ENCODE measurements at places on chromosomes 13 and 19. TPM values are rescaled to one million over a fixed set of nuclear protein-coding genes. Genes with fewer than 3 reads are reported as not detected.

DNA sequence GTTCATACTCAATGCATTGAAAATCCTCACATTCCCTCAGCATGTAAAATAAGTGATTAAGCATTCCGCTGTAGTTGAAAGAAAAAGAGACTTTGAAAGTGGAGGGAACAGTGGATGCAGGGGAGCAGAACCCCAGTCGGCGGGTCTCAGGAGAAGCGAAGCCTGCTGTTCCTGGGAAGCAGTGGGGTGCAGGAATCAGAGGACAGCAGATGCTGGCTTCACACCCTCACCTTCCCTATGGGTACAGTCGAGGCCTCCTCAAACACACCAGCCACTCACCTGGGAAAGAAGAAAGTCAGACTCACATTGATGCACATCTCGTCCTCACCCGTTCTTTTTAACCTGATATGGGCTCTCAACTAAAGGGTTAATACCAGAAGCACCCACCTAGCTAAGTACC, 38.2 kb downstream of the COL4A2 start:
- no peak for DNase-seq

Gene IZUMO2
- not detected for total RNA-seq

DNA sequence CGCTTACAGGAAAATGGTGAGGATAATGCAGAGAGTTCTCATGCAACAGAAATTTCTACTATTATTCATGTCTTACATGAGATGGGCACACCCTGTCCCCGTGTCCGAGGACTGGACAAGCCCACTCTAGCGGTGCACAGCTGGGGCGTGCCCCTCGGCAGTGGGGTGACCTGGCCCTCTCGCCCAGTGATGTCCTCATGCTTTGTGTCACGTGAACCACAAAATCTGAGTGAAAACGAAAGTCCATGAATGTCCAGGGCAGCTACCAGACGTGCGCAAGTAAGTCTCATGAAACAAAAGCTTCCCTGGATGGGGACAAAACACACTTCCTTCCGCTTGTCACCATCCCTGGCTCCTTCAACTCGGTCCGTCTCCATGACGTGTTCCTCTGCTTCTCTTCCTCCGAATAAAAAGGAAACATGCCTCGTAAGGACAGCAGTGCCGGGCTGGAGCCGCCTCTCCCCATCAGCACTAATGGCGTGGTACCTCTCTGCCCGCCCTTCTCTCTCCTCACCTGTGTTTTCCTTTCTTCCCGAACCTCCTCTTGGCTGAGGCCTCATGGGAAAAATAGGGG, 45.6 kb downstream of the ANKRD10 start:
- no peak for DNase-seq

Gene ZNF101
- 29.2 TPM for total RNA-seq

DNA sequence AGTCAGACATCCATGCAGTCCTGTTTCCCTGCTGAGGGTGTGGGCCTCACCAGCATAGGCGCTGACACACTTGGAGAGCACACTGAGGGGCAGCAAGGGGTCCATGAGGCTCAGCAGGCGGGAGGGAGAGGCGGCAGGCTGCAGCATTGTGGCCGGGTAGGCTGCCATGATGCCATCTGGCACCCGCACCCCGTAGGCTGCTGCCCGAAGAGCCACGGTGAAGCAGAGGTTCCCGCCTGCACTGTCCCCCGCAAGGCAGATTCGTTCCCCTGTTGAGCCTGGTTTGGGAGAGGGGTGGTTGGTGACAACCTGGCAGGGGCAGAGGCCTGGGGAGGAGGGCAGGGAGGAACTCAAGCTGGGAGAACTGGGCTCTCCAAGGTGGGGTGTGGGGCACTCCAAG, 16.0 kb upstream of the CNFN start:
- DNase-seq: no peak

GRCh38 chr13:43787518-43787891, 733 bp upstream of the ENOX1 start:
- no peak for DNase-seq

GRCh38 chr19:57949702-57950101, 2.2 kb upstream of the ZNF256 start:
- DNase-seq: no peak
